ENCODE measurements at places on chromosomes 12 and 14.

- no peak for DNase-seq
Observed at GRCh38 chr12:53552361-53553327, 45.4 kb upstream of the NPFF start.

DNA sequence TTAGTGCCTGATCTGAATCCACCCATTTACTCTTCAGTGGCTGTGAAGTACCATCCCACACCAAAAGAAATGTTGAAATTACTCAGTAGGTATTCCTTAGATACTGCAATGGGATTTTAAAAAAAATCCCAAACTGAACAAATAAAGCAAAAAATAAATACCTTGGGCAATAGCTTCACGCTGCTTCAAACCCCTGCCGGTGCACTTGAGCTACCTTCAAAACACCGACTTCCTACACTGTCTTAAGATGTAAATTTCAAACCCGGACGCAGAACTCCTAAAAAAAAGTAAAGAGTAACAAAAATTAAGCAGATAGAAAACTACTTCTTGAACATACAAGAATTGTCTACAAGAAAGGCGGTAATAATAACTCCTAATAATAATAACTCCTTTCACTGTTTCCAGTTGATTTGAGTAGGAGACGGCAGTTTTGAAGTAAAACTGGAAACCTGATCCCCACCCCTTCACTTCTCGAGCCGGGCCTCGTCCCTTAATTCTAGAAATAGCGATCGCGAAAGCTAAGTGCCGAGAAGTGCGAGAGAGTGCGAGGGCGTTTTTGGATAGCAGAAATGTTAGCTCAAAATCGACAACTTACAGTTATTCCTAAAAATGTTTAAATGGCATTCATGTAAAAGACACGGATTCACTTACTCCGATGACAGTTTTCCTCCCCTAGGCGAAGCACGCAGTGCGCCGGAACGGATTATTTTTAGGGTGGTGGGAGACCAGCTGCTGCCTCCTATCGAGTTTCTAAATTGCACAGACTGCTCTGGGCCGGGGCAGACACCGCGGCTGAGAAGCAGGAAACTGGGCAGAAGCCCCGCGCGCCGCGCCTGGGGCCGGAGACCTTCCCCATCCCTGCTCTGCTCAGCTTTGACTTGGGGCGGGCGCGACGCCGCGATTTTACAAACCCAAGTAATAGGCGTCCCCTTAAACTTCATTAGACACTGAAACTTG, at the start of gene ABCC9:
Gene ABCC9 (minus strand): TSS at position 878 of the 957 bp plus-strand sequence. CDS start 4,752 bp downstream, outside the sequence.
- DNase-seq, result no peak

- no peak for DNase-seq
Observed at GRCh38 chr12:28963554-28963953, 185.5 kb upstream of the FAR2 start.

GRCh38 chr14:31205681-31206535, 1.7 kb downstream of the HECTD1 start:
- DNase-seq, result peak; percentile 15

DNA sequence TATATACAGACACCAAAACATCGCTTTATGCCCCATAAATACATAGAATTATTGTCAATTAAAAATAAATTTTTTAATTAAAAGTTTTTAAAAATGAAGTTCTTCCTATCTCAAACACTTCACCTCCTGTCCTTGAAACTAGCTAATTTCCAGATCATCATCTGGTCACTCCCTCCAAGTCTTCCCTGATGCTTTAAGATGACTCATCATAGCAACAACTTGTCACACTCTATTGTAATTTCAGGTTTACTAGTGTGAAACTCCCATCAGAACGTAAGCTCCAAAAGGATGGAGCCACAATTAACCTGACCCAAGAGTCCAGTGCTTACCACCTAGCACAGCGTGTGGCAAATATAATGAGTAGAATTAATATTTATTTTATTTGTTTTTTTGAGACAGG, 16.3 kb downstream of the GXYLT1 start:
- no peak for DNase-seq

DNA sequence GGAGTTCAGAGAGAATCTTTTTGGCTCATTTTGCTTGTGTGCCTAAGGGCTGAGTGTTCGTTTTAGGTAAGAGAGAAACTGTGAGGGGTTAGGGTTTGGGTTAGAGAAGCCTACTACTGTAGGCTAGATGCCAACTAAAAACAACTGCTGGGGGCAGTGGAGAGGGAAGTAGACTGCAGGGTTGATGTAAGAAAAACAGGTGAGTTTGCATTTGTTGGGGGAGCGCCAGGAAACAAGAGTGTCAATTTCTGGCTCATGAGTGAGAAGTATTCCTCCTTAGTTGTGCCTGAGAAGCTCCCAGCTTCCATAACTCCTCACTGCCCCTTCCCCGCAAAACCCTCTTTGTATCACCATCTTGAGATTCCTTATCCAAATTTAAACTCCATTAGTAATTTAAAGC, 92.3 kb downstream of the DERA start:
- no peak for DNase-seq

GRCh38 chr14:59159169-59159568, 29.3 kb upstream of the DAAM1 start:
- no peak for DNase-seq

DNA sequence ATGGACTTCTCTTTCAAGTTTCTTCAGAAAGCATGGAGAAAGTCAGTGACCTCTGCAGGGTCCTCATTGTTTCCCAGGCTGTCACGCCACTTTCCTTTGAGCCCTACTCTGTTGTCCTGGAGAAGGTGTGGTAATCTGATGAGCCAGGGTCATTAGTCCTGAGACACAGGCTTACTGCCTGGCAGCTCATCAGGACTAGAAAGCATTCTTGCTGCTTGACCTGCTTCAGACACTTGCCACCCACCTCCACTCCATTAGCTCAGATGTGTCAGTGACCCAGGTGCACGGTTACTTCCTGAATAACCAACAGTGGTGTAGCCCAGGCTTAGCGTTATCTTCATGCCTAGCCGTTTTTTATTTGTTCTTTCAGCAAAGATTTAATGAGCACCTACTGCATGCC, 93.9 kb downstream of the FGD4 start:
- DNase-seq, result no peak

GRCh38 chr14:75823334-75823733, 158.5 kb downstream of the TGFB3 start:
- DNase-seq, result no peak

GRCh38 chr12:55850893-55851292, 8.2 kb upstream of the MMP19 start:
- DNase-seq, result no peak

- DNase-seq, result no peak
Observed at GRCh38 chr14:48536318-48536717, 860.9 kb upstream of the MDGA2 start.

GRCh38 chr12:95304673-95305198, 87.1 kb downstream of the VEZT start:
- no peak for DNase-seq

DNA sequence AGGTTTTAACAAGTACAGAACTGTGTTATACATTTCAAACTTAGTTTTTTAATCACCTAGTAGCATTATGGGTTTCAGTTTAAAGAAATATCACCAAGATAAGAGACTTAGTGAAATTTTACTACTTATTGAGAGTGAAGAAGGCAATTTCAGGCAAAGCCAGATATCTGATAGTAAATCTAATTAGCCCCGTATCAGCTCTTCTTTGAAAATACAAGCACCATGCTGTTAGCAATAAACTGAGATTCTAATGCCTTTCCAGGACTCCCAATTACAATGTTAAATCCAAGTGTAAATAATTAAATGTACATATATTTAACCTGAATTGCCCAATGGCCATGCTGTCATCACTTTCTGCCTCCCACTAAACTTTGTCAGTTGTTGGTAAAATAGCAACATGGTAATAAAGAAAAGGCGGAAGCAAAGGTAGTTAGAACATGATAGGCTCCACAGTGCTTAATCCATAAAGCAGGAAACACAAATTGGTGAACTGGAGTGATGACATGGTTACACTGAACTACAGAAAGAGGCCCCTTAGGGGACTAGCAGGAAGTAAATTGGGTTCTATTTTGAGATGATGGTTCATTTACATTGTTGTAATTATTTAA, 646.1 kb downstream of the C12orf50 start:
- no peak for DNase-seq

GRCh38 chr14:105476831-105477659, 2.4 kb downstream of the CRIP2 start:
- DNase-seq, result no peak

DNA sequence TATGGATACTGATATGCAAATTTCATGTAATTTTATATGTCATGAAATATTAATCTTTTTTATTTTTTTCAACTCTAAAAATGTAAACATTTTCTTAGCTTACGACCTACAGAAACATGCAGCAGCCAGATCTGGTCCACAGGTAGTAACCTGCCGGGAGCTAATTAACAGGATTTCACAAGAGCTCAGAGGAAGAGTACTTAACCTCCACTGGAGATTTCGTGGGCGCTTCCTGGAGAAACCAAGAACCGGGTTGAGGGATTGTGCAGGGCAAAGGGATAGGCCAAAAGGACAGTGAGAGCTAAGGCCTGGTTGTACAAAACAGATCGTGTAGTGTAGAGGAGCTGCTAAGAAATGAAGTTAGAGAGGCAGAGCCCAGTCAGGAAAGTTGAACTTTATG, 315.7 kb downstream of the PAWR start:
- DNase-seq, result no peak

DNA sequence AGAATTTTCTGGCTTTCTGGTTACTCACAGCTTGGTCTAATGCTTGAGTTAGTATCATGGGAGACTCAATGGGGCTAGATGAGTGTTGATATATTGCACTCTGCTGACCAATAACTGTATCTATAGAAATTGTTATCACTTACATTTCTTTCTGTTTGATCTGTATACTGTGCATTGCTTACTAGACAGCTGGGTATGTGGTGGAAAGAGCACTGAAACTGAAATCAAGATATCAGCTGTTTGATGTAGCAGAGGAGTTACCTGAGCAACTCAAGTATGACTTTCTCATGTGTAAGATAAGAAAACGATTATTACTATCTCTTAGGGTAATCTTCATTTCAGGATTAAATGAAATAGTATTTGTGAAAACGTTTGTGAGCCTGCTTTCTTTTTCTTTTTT, 183.0 kb downstream of the SLC15A5 start:
- no peak for DNase-seq

- DNase-seq, result no peak
Observed at GRCh38 chr14:26478967-26479366, 118.9 kb downstream of the NOVA1 start.

DNA sequence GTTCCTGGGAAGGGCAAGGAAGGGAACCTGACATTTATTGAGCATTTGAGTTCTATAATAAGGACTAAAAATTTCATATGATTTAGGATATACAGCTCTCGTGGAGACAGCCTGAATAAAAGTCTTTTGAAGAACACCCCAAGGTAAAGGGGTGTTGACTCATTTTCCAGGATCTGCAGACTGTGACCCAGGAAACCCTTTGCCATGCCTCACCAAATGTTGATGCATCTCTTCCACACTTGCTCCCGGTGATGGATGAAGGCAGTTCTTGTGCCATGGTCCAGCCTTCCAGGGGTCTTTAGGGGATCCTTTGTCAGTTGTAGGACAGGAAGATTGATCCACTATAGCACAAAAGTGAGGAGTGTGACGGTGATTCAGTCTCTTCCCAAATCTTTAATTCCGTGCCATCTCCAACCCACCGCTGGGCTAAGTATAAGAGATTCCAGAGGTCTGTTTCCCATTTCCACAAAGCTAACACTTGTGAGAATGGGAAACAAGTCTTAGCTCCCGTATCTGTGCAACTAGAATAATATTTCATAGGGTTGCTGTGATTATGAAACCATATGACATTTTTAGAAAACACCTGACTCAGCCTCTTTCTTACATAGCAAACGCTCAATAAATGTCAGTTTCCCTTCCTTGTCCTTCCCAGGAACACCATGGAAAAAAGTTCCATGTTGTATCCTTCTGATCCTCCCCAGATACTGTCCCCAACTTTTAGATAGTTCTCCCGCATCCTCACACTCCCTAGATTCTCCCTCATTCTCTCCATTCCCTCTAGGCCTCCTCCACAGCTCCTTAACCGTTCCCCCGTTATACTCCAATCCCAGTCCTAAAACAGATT, 836 bp downstream of the AAAS start:
- DNase-seq, result no peak

DNA sequence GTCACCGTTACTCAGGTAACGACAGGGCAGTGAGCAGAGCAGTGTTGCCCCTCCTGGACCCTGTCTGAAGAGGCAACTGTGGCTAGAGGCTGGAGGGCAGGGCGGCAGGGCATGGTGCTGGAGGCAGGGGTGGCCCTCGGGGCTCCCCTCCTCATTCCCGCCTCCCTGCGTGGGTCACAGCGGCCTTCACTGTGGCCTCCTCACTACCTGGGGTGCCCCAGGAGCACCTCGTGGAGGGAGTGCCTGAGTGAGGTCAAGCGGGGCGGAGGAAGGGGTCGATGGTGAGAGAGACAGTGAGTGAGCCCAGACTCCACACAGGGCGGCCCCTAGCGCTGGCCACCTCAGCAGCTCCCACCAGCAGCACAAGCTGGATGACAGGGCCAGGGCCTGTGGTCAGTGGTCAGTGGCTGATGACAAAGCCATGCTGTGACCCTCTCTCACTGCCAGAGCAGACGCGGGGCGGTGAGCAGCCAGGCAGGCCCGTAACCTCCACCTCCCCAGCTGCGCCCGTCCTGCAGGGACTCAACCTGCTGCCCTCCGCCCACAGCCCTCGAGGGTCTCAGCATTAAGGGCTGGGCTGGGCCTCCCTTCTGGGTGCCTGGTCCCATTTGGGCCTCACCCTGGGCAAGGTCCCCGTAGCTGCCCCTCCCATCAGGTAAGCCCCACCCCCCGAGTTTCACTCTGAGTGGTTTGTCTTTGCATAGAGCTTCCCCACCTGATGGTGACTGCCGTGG, 17.8 kb downstream of the GPR132 start:
- no peak for DNase-seq

- no peak for DNase-seq
Observed at GRCh38 chr14:33948145-33948868, 2.6 kb downstream of the EGLN3 start.

DNA sequence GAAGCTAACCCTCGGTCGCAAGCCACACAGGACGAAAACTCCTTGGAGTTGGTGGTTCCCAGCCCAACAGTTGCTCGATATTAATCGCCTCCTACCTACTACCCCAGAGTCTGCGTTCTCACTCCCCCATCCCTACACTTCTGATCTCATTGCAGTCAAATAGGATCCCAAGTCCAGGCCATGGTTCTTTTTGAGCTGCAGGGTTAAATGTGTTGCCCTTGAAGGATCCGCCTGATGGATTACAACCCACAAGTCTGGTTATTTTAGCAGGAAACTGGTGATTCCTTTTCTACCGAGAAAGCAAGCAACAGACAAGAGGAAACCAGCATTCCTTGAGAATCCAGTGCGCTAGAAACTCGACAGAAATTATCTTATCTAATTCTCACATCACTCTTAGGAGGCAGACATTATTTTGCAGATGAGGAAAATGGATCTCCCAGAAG, 785 bp upstream of the NIN start:
- no peak for DNase-seq

GRCh38 chr12:120412421-120412820, 25.5 kb upstream of the COX6A1 start:
- DNase-seq, result no peak

DNA sequence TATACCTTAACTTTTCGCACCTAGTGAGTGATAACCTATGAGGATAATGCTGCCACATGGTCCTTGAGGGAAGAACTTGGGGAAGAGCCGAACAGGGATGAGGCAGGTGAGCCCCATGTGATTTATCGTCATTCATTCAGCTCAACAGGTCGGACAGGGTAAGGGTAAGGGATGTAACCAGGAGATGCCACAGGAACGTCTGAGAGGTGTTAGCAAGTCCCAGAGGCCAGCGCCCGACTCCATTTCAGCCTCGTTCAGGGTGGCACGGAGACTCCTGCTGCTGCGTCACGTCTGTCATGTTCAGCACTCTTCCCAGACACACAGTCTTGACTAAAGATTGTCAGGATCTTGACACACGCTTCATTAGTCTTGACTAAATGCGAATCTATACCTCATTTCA, 23.4 kb upstream of the TIGAR start:
- DNase-seq, result no peak

- DNase-seq, result no peak
Observed at GRCh38 chr14:91095178-91095577, 18.7 kb upstream of the DGLUCY start.

Data from CD4-positive, alpha-beta T cell treated with Interleukin-17A for 1 hour (primary cell).